ENCODE measurements at places on chromosomes 11 and 22. TPM values are rescaled to one million over a fixed set of nuclear protein-coding genes. Genes with fewer than 3 reads are reported as not detected.

The KRTAP5-4 gene
- not detected for total RNA-seq

The SLC22A12 gene
- total RNA-seq: not detected

The BACE1 gene
- total RNA-seq: 13.6 TPM

The OR51B2 gene
- not detected for total RNA-seq

The BATF2 gene
- 1.1 TPM for total RNA-seq

The SMTNL1 gene
- not detected for total RNA-seq
